ENCODE measurements at places on chromosomes 11 and 22.

DNA sequence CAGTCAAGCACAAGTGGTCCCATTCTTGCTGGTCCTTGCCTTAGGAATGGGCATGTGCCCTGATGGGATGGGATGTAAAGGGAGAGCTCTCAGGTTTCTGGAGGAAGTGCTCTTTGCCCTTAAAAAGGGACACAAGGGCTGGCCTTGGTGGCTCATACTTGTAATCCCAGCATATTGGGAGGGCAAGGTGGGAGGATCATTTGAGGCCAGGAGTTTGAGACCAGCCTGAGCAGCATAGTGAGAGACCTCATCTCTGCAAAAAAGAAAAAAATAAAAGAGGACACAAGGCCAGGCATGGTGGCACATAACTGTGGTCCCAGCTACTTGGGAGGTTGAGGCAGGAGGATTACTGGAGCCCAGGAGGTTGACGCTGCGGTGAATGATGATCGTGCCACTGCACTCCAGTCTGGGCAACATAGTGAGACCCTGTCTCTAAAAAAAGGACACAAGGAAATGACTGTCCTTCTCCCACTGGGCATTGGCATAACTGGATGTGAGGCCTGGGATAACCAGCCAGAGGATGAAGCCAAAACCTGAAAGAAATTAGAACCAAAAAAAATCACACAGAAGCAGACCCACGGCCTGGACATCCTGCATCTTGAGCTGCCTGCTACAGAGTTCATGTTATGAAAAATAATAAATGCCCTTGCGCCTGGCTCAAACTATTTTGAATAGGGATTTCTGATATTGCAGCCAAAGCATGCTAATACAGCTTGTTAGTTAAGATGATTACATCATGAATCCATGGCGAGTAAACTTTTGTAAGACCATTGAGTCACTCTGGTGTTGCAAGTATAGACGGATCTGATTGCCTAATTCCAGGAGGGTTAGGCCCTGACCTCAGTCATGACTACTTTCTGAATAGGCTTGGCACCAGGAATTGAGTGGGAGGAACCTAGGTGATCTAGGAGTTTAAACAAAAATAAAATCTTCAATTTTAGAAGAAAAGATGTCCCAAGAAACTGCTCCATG is 12.9 kb upstream of the CRKL start:
- peak; percentile 56 for DNase-seq

GRCh38 chr11:94877443-94878200 is 95.7 kb downstream of the CWC15 start:
- no peak for DNase-seq

- peak; percentile 47 for DNase-seq
These were observed 1.8 kb downstream of the FJX1 start for GRCh38 chr11:35619855-35620640.

DNA sequence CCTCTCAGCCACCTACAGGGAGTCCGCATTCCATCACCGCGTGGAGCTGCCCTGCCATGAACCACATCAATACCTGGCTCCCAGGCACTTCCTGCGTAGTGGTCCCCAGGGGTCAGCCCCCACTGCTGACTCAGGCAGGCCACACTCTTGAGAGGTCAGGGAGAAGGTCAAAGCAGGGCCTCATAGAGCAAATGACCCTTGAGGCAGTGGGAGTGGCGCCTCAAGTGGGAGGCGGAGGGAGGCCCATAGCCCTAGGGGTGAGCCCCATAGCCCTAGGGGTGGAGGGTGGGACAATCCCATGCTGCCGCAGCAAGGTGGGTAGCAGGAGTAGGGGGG is 5.0 kb downstream of the PRDX5 start:
- DNase-seq = no peak

DNA sequence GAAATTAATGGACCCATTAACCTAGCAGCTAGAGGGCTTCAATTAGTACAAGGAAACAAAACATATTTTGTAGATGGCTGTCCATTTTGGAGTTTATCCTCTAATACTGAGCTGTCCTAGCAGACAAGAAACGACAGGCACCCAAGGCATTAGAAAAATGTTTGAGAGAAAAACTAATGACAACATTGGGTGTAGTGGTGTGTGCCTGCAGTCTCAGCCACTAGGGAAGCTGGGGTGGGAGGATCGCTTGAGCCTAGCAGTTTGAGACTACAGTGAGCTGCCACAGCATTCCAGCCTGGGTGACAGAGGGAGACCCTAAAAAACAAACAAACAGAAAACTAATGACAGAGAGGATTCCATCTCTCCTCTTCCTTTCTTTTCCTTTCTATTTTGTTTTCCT is 1.5 kb downstream of the A4GALT start:
- no peak for DNase-seq

- DNase-seq = no peak
These were observed 207.5 kb downstream of the ETS1 start for GRCh38 chr11:128379587-128380580.

- DNase-seq = no peak
These were observed 1.1 kb upstream of the CLTCL1 start for GRCh38 chr22:19292458-19293230.

- no peak for DNase-seq
These were observed 213.8 kb downstream of the DSCAML1 start for GRCh38 chr11:117583063-117583801.

GRCh38 chr11:65915821-65916251 is 3.0 kb downstream of the C11orf68 start:
- DNase-seq = no peak

- DNase-seq = no peak
These were observed 73.4 kb downstream of the DEUP1 start for GRCh38 chr11:93403930-93404329.

DNA sequence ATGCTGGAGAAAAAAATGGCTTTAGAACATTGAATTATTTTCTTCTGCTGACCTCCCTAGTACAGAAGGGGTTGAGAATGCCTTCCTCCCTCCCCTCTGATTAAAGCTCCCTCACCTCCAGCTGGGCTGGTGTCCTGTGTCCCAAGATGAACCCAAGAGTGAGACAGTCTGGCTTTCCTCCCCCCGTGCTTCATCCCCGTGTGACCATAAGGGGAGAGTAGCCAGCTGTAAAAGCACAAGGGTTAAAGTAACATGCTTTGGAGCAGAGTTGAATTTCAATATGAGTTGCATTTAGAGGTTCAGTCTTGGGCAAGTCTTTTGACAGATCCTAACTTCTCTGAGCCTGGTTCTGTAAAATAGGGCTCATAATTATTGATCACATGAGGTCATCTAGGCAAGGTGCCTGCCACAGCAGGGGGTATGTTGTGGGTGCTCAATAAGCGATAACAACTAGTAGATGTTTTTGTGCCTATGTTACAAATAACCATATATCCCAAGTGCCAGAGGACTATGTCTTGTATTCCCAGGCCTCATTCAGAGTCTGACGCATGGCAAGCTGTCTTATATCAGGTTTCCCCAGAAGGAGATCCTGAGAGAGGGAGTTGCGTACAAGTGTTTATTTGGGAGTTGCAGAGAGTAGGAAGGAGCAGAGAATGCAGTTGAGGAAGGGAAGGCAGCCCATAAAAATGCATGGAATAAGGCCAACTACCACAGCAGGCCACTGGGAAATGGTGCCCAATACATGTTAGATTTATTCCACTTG is 4.1 kb downstream of the PRG2 start:
- DNase-seq = no peak

GRCh38 chr11:61509043-61510029 is 787 bp downstream of the LRRC10B start:
- peak; percentile 99 for DNase-seq

DNA sequence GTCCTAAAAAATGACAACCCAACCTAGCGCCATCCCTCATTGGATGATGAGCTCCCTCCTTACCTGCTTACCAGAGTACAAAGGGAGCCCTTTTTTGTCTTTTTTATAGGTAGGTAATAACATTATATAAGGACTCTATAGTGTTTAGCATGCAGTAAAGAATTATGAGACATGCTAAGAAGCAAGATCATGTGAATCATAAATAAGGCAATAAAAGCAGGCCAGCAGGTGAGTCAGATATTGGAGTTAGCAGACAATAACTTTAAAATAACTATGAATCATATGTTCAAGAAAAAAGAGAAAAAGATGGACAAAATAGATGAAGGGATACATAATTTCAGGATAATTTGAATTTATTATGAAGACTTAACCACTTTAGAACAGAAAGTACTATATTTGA is 81.5 kb downstream of the GRK3 start:
- no peak for DNase-seq

GRCh38 chr22:49068861-49069500 is 758.7 kb downstream of the BRD1 start:
- DNase-seq = no peak

- DNase-seq = no peak
These were observed 52.9 kb downstream of the DEPDC5 start for GRCh38 chr22:31806751-31807150.

- DNase-seq = no peak
These were observed 14.0 kb downstream of the TRIM29 start for GRCh38 chr11:120123946-120124345.

GRCh38 chr22:27537501-27537900 is 264.1 kb downstream of the MN1 start:
- DNase-seq = peak; percentile 37

DNA sequence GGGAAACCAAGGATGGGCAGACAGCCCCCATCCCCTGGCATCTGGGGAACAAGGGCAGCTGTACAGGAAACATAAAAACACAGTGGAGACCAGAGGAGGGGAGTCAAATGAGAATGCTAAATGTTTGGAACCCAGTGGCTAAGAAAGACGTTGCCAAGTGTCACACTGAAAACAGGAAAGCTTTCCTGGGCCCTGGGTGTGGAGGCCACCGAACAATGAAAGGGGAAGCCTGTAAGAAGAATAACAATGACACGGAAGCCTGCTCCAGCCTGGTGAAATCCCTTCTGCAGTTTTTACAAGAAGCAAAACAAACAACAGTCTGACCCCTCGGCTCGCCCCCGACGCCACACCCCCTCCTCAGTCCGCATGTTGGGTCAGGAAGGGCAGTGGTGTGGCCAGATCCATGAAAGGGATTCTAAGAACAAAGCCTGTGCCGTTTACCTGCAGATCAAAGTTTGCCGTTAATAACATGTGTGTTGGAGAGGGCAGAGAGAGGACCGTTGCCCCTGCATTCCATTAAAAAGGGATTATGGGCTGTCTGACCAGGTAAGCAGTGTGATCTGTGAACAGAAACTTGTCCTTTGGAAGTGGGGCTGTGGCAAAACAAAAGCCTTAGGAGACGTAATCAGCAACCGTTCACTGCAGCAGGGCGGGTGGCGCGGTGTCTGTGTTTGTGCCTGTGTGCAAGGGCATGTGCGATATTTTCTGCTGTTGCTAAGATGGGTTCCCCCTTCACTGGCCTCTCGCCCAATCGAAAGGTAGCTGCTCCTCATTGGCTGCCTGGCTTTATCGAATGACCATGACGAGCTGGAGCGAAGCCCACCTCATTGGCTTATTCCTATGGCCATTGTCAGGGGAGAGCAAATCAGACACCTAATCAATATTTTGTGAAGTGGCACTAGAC is 113.7 kb upstream of the BLID start:
- no peak for DNase-seq

GRCh38 chr22:22687638-22688500 is 43.5 kb downstream of the GGTLC2 start:
- peak; percentile 45 for DNase-seq

- DNase-seq = no peak
These were observed 66.5 kb upstream of the GRAMD1B start for GRCh38 chr11:123363556-123363955.

GRCh38 chr22:44361391-44362126 is 48.8 kb upstream of the SHISAL1 start:
- no peak for DNase-seq

DNA sequence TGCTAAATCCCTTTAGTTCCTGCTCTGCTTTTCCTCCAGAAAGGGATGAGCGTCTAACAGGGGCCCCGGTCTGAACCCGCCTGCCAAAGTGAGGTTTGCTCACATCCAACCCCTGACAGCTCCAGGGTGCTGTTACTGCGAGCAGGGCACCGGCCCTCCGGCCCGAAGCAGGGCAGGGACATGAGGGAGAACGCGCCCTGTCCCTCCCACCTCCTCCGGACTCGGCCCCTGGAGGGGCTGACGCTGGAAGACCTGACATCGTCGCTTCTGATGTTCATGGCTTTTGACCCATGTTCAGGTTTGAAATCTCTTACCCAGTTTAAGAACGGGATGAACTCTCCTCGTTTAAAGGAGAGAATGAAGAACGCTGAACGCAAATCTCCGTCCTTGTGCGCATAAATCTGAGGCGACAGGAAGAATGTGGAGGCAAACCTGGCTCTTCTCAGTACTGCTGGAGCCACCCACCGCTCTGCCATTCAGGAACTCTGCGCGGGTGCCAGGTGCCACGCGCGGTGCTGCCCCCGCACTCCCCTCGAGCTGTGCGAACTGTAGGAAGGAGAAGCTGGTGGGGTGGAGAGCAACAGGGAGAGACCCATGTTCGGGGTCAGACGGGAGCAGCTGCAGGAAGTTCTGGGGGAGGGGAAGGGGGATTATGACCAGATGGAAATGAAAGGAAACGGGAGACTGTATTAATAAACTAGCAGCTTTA is 826 bp upstream of the EEF1G start:
- DNase-seq = no peak

GRCh38 chr11:47469361-47470179 is 20.6 kb upstream of the RAPSN start:
- no peak for DNase-seq

- no peak for DNase-seq
These were observed 13.0 kb downstream of the CYTH4 start for GRCh38 chr22:37295213-37295886.

DNA sequence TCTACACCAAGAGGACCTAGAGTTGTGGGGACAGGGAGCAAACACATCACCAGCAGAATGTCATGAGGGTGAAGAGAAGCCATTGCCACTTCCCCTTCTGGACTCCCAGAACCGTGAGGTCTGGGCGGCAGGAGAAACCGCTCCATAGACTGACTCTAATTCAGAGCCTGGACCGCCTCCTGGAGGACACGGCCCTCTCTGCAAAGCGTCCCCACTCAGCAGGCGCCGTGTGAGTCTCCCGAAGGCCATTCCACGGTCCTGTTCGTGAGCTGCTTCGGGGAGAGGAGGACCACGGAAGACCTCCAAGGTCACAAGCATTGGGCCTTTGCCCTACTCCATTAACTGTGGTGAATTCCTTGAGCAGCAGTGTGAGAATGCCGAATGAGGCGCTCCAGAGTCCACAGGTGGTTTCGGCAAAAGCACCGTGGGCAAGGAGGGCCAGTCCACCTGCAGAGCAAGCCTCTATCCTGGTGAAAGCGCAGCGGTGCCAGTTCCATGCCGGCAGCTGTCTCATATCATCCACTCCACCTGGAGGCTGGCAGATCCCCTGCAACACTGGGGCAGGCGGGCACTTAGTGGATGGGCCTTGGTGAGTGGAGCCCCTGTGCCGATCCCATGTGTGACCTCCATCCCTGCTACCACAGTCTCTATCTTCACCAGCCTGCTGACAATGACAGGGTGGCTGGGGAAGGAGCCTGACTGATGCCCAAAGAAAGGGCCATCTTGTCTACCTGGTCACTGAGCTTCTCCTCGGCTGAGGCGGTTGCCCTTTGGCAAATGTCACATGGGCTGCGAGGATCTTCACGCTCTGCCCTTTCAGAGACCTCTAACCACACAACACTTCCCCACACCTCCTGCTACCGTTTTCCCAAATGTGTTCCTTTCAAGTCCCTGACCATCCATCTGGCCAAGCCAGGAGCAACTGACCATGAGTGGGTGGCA is 7.5 kb downstream of the C11orf21 start:
- no peak for DNase-seq

GRCh38 chr11:131157678-131158077 is 212.7 kb upstream of the NTM start:
- no peak for DNase-seq

Data from HuH-7 (cell line).